C1 segment of cervical spinal cord (tissue), 14 donors: ENCODE measurements at places on chromosomes 2 and 18.

DNA sequence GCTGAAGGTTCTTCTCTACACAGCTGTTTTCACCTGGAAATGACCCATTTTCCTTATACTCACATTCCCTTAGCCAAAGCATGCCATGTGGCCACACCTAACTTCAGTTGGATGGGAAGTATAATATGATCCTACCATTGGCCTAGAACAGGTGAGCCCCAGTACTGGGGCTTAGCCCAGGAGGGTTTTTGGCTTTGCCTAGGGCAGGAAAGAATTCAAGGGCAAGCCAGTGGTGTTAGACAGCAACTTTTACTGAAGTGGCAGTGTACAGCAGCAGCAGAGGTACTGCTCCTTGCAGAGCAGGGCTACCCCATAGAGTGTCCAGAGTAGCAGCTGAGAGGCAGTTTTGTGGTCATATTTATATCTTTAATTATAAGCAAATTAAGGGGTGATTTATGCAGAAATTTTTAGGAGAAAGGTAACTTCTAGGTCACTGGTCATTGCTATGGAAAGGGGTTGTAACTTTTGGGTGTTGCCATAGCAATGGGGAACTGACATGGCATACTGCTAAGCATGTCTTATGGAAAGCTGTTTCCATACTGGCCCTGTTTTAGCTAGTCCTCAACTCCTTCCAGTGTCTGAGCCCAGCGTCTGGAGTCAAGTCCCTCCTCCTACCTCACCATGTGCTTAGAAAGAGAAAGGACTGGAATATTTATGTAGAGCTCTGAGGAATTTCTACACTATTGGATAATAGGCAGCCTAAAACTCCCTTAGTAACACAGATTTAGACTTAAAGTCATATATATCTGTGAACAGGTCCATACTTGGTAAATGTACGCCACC, 109.0 kb upstream of the DTNA start:
- no peak for DNase-seq

- no peak for DNase-seq
Measured at GRCh38 chr18:8288472-8289195, 320.6 kb upstream of the RAB12 start.

DNA sequence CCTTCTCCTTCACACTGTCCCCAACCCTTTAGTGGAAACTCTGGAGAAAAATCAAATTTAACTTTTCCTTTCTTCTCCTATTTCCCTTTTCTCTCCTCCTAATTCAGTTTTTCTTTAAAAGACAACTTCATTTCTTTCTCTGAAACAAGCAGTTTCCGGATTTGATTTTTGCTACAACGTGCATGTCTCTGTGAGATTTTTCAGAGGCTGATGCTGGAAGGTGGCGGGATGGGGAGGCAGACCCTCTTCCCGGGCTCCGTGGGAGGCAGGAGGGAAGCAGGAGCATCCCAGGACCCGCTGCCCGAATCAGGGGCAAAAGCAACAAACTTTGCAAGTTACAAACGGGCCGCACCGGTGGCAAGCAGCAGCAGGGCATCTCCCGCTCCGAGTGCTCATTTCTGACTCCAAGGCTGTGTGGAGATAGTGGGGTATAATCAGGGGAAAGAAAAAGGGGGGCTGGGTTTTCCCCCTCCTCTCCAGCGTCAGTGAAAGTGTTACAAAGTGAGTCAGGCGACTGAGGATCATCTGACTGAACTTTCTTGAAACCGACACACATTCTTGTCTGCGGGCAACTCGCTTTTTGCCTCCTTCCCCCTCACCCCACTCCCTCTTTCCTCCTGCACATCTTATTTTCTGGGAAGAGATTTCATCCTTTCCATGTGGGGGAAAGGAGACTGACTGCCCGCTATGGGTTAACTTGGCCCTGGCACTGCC, 6.4 kb downstream of the ZEB2 start:
- no peak for DNase-seq

- peak; percentile 39 for DNase-seq
Measured at GRCh38 chr2:127700527-127701192, 637 bp upstream of the SFT2D3 start.

- no peak for DNase-seq
Measured at GRCh38 chr2:71157124-71157793, 26.8 kb downstream of the MPHOSPH10 start.

GRCh38 chr2:195575879-195576401, 81.1 kb upstream of the SLC39A10 start:
- no peak for DNase-seq

DNA sequence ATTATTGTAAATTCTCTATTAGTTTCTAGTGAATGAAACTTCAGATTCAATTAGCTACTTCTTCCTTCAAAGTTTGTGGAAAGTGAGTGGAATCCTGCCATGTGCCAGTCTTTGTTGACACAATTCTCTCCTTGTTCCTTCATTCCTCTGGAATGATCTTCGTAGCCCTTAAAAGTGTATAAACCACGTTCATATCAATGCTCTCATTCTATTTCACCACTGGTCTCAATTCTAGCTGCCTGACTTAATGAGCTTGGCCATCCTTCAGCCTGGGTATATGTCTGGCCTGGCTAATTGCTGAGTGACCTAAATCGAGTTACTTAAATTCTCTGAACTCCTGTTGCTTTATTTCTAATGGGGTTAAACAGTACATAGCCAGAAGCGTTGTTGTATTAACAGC, 43.5 kb downstream of the INSIG2 start:
- DNase-seq: no peak
